Naive thymus-derived CD8-positive, alpha-beta T cell (primary cell): ENCODE measurements at places on chromosomes 13 and 19.

- DNase-seq = no peak
These were observed at the start of gene MUC16 for GRCh38 chr19:9009935-9010651. Gene MUC16, minus strand, starts transcription at chr19:9010409.

- DNase-seq = no peak
These were observed 2.7 kb downstream of the SPINT2 start for GRCh38 chr19:38266981-38267597.

DNA sequence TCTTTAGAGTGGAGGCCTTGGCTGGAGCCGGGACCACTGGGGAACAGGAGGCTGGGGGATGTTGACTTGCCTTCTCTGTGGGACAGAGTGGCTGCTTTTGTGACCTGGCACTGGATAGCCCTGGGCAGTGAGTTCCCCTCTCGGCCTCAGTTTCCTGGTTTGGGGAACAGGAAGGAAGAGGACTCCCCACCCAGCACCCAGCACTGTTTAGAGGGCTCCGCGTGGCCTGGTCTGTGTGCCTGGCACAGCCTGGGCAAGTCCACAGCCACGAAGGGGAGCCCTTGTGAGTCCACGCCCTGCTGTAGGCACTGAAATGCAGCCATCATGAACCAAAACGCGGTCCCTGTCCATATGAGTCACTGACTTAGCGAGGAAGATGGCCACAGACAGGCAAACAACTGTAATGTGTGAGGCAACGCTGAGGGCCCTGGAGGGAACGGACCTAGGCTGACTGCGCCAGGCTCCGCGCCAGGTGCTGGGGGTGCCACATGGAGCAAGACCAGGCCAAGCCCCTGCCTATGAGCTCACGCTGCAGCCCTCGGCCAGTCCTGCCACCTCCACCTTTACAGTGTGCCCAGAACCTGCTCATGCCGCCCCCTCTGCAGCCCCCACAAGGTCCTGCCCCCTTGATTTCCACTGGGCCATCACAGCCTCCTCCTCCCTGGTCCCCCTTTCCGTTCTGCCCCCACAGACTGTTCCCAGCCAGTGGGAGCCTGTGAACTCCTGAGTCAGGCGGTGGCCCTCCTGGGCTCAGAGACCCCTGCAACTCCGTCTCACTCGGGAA is 35.5 kb downstream of the PAK4 start:
- DNase-seq = no peak

- DNase-seq = no peak
These were observed 47.2 kb upstream of the LDLR start for GRCh38 chr19:11041966-11042627.

DNA sequence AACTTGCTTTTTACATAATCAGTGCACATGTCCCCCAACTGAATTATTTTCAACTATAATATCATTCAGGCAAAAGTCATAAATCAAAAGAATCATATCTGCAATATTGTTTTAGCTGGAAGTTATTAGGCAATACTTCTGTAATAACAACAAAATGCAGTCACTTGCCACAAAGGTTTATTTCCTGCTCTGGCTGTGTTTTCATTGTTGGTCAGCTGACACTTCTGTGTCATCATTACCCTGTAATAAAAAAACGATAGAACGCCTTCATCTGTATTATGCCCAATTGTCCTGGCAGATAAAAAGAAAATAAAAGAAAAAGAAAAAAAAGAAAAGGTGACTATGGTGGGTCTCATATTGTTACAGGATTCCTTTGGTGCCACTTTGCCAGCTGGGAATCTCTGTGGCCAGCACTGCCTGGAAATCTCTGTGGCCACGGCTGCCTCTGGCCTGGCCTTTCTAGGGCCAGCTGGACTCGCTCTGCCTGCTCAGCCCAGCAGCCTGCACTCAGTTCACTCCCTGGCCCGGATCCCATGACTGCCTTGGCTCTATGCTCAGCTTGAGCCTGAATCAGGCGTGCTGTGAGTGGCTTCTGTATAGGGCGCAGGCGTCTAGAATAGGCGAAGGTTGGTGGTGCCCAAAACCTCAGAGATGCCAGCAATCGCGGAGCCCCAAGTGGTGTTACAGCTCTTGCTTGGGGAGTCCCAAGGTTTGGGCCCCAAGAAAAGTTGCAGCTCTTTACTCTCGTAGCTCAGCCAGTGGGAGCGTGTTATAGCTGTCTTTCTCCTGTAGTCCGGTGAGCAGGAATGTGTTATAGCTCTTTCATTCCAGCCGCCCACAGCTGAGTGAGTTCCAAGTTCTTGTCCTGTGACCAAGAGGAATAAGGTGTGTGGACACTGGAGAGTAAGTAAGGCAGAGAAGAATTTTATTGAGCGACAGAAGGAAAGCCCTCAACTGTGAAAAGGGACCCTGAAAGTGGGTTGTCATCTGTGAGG is 1227.1 kb downstream of the SLITRK1 start:
- no peak for DNase-seq

GRCh38 chr13:29847501-29847983 is 2.9 kb downstream of the UBL3 start:
- DNase-seq = no peak

- DNase-seq = no peak
These were observed 498.9 kb upstream of the SLITRK5 start for GRCh38 chr13:87172166-87172835.

DNA sequence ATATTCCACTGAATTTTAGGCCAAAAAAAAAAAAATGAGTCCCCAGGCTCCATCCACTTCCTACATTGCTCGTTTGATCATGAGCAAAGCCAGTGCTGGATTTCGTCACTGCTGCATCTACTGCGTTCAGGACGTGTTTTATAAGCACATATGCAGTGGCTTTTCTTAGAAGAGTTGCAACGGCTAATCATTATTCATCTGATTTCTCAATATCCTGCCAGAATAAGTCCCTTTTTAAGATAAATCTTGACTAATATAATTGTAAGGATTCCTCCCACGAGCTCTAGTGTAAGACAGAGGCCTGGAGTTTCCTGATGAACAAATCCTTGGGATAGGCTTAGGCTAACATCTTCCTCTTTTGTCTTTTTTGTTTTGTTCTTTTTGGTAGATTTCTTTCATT is 19.5 kb downstream of the FAM124A start:
- no peak for DNase-seq

- no peak for DNase-seq
These were observed 74.3 kb upstream of the FAM216B start for GRCh38 chr13:42707048-42707447.

DNA sequence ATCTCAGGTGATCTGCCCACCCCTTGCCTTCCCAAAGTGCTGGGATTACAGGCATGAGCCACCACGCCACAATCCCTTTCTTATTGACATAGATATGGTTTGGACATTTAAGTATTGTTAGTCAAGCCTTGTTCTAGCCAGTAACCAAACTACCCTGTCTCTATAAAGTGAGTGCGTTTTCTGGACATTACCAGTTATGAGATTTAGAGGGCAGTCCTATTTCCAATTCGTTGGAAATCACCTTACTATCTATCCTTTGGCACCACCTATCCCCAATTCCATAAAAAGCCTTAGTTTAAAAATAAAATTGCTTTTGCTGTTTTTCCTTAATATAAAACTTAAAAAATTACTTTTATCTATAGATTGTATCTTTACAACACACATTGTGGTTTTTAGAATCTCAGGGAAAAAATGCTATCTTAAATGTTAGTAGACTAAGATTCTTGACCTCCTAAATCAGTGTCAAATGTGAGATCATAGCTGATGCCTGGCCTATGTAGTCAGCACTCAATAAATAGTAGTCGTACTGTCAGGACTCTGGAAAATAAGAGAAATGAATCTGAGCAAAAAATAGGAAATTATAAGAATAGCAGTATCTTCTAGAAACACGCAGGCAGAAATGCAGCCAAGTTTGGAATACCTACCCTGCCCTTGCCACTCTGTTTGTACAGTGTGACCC is 57.0 kb downstream of the NUFIP1 start:
- no peak for DNase-seq

- peak; percentile 95 for DNase-seq
These were observed at the start of gene ZNF430 for GRCh38 chr19:21020298-21021227. Gene ZNF430, plus strand, starts transcription at chr19:21020657. Its CDS starts 144 bp downstream, at chr19:21020801.

DNA sequence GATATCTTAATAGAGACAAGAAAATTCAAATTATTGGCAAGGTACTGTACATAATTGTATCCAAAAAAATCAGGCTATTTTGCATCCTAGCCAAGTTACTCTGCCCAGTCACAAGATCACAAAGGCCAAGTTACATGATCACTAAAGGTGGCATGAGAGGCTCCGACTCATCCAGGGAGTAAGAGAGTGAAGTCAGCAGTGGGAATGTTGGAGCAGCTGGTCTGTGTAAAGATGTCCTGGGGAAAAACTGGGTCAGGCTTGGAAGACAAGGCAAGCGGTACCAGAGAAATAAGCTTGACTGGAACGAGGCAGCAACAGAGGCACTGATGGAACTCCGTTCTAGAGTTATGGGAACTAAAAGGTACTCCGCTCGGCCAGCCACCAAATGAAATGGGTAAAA is 50.2 kb upstream of the PSG2 start:
- no peak for DNase-seq

DNA sequence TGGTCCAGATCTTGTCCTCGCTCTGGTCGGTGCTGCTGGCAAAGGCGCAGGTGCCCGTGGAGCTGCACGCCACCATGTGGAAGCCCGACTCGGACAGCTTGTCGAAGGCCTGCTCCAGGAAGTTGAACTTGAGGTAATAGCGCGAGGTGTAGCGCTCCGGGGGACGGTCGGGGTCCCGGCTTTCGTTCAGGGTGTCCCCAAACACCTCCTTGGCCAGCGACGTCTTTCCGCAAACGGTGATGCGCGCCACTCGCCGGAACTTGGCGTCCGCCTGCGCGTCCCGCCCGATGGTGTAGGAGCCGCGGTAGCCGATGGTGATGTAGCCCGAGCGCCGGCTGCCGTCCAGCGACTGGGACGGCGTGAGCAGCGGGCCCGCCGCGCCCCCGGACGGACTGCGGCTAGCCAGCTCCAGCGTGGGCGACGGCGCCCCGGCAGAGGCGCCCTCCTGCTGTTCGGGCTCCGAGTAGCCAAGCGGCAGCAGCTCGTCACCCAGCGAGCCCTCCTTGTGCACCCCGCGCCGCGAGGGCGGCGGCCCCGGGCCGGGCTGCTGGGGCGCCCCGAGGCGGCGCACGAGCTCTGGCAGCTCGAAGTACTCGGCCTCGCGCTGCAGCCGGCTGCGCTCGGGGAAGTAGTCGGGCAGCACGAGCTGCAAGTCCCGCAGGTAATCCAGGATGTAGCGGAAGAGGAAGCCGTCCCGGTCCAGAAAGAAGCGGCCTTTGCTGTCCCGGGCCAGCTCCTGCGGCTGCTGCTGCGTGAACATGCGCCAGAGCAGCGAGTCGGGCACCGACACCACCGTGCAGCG is 801 bp downstream of the KCTD12 start:
- DNase-seq = peak; percentile 65

DNA sequence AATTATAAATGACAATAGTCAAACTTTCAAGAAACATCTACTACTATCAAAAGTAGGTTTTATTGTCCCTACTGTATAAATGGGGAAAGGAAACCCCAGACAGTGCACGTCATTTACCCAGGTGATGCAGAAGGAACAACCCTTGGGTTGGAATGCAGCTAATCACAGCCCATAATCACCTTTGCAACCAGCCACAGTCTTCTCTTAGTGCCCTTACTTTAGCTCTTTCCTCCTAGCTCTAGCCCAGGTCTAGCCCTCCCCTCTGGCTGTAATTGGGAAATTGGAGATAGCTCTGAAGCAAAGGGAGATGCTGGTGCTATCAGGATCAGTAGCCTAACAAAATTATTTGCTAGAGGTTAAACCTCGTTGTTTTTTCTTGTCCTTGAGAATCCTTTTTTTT is 25.5 kb upstream of the TSC22D1 start:
- DNase-seq = no peak

DNA sequence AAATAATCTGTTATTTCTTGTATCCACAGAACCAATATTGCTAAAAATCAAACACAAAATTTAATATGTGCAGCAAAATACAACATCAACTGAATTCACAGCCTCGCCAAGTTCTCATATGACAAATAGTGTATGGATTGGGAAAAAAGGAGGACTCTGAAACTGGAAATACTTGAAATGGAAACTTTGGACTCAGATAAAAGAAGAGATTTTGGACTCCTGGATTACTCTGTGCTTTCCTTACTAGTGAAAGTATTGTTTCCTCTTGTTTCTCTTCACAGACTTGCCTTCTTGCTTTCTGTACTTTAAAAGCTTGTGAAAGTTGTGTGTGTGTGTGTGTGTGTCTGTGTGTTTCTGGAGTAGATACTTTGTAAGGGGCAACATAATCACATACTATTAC is 1596.3 kb downstream of the PCDH9 start:
- no peak for DNase-seq

DNA sequence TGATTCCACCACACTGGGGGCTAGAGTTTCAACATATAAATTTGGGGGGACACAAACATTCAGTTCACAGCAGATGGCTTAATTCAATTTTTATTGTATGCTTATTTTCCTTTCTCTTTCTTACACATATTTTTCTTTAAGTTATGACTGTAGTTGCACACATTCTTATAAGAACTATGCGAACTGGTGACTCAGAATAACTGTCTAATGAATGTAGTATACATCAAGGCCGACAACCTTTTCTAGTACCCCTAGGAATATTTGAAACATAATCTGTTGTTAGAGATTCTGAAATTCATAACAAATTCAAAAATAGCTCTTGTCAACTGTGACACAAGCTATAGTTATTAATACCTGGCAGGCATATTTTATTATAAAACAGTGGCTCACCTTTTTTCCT is 695.6 kb downstream of the PCDH9 start:
- no peak for DNase-seq

DNA sequence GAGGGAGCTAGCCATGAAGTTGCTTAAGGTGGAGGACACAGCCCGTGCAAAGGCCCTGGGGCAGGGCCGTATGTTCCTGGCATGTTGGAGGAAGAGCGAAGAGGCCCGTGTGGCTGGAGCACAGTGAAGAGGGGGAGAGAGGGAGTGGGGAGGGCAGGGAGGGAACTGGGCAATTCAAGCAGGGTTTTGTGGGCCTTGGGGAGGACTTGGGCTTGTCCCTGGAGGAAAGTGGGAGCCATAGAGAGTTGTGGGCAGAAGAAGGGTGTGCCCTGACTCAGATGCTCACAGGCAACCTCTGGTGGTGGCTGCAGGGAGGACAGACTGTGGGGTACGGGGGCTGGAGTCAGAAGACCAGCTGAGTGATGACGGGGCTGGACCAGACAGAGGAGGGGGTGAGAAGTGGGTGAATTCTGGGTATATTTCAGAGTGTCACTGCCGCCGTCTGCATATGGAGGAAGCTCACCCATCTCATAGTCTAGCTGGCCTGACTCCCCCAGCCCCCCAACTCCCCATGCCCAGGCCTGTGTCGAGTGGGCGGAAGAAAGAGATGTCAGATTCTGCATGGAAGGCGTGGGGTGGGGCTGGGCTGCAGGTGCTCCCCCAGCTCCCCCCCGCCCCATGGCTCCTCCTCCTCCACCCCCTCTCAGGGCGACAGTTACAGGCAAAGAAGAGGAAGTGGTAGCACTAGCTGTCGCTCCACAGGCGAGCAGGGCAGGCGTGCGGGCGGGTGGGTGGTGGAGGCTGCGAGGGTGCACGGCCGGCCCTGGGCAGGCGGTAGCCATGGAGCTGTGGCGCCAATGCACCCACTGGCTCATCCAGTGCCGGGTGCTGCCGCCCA is at the start of gene VAV1:
Gene VAV1 (plus strand): TSS at position 681 of the 838 bp plus-strand sequence. CDS start 100 bp downstream, at position 781.
- peak; percentile 81 for DNase-seq

- DNase-seq = no peak
These were observed 16.1 kb downstream of the ZNF317 start for GRCh38 chr19:9156304-9156703.

GRCh38 chr13:50747737-50748350 is 95.6 kb downstream of the DLEU7 start:
- no peak for DNase-seq

GRCh38 chr13:111662451-111662850 is 342.0 kb downstream of the TEX29 start:
- DNase-seq = no peak

- DNase-seq = no peak
These were observed 83.9 kb upstream of the IRS2 start for GRCh38 chr13:109870274-109870673.
